ENCODE measurements at places on chromosomes 13 and 19.

DNA sequence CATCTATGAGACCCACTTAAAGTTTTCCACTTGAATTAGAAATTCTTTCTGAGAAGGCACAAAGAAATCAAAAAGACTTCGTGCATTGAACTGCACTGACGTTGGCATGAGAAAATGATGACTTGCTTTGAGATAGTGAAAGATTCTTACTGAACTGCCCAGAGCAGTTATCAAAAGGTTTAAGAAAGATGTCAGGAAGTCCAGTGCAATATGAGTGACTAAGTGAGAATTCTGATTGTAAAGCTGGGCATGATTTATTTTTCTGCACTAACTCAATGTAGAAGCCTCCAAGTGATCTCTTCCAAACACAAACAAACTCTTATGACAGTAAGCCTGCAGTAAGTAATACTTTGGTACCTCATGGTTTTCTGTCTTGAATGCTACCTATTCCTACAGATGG lies 52.1 kb downstream of the SERTM1 start:
- no peak for DNase-seq

DNA sequence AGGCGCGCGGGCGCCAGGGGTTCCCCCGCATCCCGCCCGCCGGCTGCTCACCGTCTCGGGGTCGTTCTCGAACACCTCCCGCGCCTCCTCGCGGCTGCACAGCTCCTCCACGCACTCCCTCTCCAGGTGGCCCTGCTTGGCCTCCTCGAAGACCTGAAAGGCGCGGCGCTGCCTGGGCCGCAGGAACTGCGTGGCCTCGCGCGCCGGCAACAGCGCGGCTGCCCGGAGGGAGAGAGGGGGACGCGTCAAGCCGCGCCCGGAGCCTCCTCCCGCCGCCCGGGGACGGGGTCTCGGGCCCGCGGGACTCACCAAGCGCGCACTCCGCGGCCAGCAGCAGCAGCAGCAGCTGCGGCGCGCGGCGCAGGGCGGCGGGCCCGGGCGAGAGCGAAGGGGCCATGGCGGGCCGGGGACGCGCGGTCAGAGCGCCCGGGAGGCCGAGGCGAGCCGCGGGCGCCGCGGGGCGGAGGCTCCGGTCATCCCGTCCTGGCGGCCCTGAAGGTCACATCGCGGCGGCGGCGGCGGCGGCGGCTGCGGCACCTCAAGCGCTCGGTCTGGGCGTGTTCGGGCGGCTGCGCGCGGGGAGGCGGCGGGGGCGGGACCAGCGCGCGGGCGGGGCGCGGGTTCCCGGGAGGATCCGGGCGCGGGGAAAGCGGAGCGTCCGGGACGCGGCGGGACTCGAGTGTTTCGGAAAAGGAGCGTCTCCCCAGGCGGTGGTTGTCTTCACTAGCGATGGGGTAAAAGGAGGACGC lies at the start of gene GAS6:
Gene GAS6 (minus strand): TSS at position 553 of the 749 bp plus-strand sequence. CDS start 156 bp downstream, at position 397.
- peak; percentile 70 for DNase-seq

GRCh38 chr13:48158290-48158689 lies 63.4 kb upstream of the MED4 start:
- DNase-seq, result no peak

DNA sequence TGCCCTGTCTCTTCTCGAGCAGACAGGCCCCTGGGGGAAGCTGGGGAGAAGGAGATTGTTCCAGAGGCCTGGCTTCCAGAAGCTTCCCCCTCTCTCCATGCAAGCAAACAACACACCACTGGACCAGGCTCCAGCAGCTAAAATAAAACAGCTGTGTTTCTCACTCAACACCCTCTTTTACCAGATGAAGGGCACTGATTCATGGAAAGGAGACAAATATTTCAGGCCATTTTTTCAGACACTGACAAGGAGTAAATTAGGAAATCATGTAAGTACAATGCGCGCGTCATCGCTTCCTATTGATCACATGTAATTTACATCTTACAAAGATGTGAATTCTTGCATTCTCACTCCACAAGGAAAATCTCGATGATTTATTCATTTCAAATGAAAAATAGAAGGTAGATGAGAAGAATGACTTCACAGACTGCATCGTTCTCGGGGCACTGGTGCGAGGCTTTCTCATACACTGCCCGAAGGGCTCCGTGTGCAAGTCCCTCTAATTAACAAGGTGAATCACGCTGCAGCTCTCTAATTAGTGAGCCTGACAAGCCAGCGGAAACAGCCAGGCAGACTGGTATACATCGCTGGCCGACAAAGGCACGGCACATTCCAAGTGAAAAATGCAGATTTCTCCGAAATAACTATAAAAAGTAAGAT lies 153.6 kb downstream of the KCTD15 start:
- DNase-seq, result no peak

DNA sequence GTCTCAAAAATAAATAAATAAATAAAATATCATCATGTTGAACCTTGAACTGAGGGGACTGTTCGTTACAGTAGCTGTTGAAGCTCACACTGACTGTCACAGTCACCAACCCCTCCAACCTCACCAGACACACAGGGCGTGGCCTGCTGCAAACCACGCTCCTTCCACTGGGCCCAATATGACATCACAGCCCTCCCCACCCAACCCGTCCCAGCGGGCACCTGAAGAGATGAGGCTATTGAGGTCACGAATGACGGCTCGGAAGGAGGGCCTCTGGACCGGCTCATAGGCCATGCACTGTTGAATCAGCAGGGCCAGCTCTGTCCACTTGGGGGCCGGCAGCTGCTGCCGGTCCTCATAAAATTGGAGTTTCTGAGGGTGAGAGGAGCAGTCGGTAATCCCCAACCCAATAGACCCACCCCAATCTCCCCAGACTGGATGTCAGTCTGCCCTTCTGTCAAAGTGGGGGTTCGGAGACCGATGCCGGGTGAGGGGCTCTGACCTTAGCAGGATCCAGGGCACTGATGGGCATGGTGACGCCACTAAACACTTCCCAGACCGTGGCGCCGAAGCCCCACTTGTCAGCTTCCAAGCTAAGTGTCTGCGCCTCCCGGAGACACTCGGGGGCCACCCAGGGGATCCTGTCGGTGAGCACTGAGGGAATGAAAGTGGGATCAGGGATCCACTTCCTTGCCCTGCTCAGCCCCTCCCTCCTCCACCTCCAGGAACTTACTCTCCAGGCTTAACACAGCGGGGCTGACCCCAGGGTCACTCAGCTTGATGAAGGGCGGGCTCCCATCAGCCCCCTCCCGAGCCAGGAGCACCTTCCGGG lies 13.2 kb downstream of the JAK3 start:
- no peak for DNase-seq

DNA sequence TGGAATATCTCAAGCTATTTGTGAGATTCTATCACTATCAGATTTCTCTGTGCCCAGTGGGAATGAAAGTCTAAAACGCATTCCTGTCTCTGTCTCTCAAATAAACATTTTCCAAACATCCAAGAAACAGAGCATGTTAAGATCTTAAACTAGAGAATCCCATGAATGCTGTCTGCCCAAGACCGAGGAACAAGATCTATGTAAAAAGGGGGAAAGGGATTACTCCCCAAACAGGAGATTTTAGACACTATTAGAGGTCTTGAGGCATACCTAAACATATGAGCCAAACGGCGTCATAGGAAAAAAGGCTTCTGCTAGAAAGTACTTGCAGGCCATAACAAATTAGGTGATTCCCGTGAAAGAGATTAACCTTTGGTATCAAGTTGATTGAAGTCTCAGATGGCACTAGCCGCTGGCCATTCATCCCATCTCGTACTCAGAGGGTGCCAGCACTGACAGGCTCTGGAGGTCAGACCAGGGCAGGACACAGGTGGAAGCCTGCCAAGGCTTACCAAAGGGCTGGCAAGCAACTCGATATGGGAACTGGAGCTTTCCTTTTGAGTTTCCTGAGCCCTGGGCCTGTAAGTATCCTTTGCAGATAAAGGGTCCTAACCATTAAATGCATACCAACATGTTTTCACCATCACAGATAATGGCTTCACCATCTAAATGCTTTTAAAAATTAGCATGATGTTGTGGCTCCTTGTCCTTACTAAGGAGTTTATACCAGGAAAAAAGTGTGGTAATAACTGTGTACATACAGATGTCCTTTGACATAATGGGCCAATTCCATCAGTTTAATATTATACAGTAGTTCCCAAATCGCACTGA lies 225.2 kb downstream of the FOXO1 start:
- DNase-seq, result peak; percentile 92

GRCh38 chr13:112643759-112644459 lies 45.9 kb upstream of the ATP11A start:
- no peak for DNase-seq

DNA sequence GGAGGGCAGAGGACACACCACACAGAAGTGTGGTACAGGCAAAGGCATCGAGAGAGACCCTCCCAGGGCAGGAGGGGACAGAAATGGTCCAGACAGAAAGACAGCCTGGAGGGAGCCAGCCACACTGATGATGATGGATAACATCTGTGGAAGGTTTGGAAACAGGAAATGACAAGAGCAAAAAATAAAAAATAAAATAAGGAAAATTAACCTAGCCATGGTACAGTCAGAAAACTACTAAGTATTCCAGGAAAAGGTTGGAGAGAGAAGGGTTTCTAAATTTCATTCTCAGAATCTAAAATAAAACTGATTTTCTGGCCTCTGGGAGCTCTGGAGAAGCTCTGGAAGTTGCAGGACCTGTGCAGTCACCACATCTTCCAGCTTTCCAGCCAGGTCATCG lies 115.2 kb upstream of the VSTM2B start:
- no peak for DNase-seq

DNA sequence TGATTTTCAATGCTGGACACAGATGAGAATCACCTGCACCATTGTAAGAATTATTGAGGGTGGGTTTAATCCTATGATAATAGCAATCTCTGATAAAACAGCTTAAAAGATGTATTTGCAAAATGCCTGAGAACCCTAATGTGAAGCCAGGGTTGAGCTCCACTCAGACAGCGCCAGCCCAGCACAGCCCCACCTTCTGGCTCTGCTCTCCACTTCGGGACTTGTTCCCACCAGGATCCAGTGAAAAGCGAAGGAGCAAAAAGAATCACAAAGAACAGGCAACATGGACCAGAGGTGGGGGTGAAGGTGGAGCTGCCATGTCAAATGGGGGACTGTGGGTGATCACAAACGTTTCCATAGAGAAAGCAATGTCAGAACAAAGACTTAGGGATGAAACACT lies 18.6 kb upstream of the ZNF816 start:
- no peak for DNase-seq

DNA sequence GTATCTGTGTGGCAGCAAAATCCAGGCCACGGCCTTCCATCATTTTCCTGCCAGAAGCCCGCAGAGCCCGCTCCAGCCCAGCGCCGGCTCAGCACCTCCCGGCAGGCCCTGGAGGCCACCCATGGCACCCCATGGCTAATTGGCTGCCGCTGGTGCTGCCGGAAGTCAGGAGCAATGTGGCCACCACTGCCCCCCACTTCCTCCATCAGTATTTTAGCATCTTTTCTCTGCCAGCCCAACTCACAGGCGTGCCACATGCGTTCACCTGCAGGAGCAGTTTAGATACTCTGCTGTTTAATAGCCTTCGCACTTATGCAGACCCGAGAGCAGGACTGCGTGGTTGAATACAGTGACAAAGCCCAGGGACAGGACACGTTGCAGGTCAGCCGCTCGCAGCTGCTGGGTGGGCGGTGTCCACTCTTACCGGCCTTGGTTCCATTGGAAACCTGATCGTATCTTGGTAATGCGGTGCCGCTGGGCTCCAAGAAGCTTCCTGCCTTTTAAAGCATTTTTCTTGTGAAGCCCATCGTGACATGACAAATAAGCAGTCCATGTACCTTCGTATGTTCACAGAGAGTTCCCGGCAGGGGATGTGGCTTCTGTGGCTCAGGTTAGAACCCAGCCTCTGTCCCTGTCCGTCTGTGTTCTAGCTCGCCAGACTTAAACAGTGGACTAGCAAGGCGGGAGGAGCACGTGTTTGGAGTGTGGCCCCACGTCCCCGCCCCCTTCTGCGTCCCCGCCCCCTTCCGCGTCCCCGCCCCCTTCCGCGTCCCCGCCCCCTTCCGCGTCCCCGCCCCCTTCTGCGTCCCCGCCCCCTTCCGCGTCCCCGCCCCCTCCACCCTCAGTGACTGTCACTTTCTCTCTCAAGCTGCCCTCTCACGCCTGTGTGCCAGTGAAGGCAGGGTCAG lies 162.0 kb upstream of the SOX1 start:
- no peak for DNase-seq

- DNase-seq, result peak; percentile 61
Measured at GRCh38 chr19:49860336-49861102, 6.9 kb downstream of the PNKP start.

- no peak for DNase-seq
Measured at GRCh38 chr19:367561-367960, 23.0 kb upstream of the MIER2 start.

GRCh38 chr19:4891066-4891465 lies 11.6 kb downstream of the ARRDC5 start:
- peak; percentile 60 for DNase-seq

- DNase-seq, result no peak
Measured at GRCh38 chr13:40923867-40924266, 95.2 kb downstream of the ELF1 start.

- no peak for DNase-seq
Measured at GRCh38 chr19:7969555-7969939, 26.1 kb upstream of the TIMM44 start.

DNA sequence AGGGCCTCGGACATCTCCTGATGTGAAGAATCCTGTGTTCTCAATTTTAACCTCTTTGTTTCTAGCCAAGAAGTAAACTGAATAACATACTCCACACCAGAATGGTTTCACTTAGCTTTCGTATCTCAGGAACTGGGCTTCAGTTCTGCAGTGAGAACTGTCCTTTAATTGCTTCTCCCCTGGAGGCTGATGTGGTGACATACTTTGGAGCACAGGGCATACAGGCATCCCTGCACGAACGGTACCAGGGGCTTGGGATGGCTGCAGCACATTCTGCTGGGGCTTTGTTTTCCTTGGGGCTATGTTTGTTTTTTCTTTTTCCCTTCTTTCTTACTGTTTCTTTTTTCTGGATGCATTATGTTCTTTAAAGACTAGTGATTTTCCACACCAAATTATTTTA lies 230.5 kb downstream of the TM9SF2 start:
- DNase-seq, result no peak

GRCh38 chr13:89920461-89920860 lies 1427.0 kb upstream of the MIR17HG start:
- DNase-seq, result no peak

DNA sequence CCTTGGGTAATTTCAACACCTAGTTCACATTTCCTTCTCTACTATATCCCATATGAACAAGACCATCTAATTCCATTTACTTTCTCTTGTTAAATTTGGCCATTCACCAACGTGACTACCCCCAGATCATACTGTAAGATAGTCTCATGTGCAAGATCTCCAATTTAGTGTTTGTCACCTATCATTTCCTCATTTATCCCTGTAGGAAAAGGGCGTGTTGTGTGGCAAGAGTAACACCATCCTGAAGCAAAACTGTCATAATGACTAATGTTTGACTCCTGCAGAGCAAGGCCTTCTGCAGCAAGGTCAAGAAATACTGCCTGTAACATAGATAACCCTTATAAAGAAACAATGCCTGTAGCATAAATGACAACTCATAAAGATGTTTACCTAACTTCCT lies 51.3 kb downstream of the SUCLA2 start:
- DNase-seq, result no peak

GRCh38 chr13:40132249-40132648 lies 476.8 kb downstream of the COG6 start:
- DNase-seq, result no peak

GRCh38 chr13:93976528-93976927 lies 503.0 kb downstream of the DCT start:
- no peak for DNase-seq

GRCh38 chr19:1292419-1293151 lies 6.9 kb downstream of the EFNA2 start:
- DNase-seq, result no peak
